ENCODE measurements at places on chromosomes 4 and X.

DNA sequence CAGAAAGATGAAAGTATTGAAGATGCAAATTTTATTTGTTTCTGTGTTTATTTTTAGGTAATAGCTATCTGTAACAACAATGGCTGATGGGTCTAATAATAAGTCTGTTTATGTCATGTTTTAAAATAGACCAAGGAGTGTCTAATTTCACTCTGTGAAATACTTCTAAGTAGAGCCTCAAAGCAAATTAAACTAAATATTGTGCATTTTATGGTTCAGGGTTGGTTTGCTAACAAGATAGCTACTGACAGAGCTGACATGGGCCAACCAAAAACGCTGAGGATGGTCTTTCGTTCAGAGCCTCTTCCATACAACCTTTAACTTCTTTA lies 437.6 kb upstream of the CTSO start:
- DNase-seq: no peak

DNA sequence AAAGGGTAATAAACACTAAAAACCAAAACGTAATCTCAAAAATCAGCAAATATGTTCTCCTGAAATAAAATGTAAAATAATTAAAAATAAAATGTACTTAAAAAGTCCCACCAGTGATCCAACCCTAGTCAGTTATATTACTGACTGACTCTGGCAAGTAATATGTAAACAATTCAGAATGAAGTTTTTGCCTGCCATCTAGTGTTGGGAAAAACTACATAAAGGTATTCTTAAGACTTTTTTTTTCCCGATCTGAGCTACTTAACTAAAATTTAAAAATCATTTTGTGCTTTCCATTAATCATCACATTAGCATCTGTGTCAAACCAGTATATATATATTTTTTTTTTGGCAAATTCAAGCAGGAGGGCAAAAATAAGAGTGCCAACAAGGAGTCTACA lies 24.0 kb downstream of the RCHY1 start:
- DNase-seq: no peak

DNA sequence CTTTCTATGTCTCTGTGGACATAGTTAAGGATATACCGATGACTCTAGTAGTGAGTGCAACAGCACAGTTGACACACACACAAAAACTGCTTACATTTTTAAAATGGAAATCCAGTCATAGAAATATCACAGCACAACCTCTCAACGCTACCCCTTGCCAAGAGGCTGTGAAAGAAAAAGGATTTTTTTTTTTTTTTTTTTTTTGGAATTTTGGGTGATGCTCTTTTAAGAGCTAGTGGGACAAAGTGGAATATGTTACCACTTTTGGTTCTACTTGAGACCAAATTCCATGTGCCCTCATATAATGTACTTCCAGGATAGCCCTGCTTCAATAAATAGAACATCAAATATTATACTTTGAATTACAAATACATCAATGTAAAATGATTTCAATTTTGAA lies 381.1 kb upstream of the MAGEB2 start:
- no peak for DNase-seq

DNA sequence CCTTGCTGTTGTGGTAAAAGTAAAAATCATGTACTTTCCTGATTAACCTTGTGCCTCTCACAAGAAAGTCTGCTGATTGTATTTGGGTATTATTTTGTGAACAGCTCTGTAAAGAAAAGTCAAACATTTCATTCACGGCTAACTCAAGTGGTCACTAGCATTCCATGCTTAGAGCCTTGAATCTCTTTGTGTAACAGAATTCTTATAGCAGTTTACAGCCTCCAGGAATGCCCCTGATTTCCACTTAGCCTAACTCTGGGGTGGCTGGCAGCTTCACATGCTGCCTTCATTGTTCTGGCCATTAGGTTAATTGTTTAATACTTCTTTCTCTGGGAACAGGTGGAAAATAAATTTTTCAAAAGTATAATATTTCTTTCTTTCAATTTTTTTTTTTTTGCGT lies 226.7 kb downstream of the RBMX2 start:
- DNase-seq: no peak

DNA sequence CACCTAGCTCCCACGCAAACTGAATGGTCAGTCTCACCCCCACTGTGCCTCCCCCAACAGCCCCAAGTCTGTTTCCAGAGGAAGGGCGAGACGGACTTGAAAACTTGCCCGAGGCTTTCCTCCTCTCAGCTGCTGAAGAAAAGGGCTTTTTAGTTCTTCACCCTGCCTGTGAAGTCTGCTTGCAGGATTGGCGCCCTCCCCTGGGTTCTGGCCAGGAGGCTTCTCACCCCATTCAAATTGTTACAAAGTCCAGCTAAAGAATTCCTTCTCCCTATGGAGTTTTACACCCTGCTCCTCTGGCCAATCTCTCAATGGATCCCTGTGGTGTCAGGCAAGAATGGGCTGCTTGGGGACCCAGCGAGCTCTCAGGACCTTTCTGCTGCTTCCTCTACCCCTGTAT lies 241.0 kb downstream of the AFF2 start:
- no peak for DNase-seq

All from activated T-cell treated with anti-CD3 and anti-CD28 coated beads for 48 hours (primary cell).